ENCODE measurements at places on chromosomes 5 and 9.

DNA sequence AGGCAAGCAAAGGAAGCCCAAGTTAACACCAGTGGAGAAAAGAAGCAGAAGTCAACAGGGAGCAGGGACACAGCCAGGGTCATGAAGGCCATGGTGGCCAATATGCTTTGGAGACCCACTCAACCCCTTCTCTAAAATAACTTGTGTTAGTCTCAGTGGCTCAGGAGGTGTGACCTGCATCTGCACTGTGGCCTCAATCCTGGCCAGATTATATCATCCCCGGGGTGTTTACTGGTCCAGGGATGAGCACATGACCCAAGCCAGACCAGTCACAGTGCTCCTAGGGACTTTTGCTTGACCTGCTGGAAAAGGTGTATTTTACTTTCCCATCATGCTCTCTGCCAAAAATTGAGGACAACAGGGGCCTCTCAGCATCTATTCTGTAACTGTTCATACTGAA lies 105.2 kb downstream of the DPYSL3 start:
- no peak for DNase-seq

DNA sequence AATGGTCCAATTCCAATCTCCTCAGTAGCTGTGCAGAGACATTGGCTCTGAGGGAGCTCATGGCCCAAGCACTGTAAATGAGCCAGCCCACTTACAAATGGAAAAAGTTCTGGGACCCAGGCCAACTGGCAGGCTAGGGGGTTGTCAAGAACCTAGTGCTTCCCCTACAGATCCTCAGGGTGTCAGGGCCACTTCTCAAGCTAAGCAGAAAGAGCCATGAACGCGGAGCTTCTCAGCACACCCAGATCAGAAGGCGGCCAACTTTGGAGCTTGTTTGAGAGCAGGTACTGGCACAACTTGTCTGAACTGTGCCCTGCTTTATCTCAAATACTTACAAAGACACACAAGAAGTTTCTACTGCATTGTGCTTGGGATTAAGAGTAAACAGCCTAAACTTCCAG lies 17.5 kb downstream of the TLE1 start:
- DNase-seq, result no peak

- DNase-seq, result no peak
Measured at GRCh38 chr5:154078272-154078671, 39.5 kb downstream of the MFAP3 start.

GRCh38 chr5:51567636-51568035 lies 184.4 kb downstream of the ISL1 start:
- DNase-seq, result no peak

DNA sequence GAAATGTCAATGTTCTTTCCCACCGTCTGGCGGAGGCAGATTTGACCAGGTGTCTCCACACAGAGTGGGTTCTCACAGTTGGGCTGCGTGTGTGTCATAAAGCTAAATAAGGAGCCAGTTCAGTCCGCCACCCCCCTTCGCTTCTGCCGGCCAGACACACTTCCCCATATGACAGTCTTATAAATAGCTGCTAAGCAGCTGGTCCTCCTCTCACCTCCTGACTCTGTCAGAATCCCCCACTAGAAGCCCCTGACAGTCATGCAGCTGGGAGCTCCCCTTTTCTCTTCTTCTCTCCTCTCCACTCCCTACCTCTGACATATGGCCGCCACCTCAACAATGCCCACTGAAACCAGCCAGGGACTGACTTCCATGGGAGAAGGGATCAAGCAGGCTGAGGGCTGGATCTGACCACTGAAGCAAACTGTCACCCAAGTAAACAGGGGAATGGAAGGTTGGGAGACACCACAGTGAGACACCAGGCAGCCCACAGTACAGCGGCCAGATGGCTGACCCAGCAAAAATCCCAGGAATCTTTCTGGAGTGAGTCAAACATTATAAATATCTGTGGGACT lies 141.9 kb upstream of the EFNA5 start:
- DNase-seq, result no peak

DNA sequence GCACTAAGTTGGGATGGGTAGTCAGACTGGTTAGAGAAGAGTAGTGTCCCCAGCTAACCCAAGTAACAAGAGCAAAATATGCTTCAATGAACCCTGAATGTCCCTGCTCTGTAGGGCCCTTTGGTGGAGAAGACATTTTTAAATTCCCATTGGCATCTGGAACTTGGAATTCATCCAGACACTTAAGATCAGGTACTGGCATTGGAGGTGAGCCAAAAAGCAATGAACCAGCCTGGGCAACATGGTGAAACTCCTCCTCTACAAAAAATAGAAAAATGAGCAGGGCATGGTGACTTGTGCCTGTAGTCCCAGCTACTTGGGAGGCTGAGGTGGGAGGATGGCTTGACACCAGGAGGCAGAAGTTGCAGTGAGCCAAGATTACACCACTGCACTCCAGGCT lies 58.9 kb upstream of the ZNF618 start:
- DNase-seq, result no peak

GRCh38 chr9:94905606-94906005 lies 179.1 kb downstream of the AOPEP start:
- no peak for DNase-seq

DNA sequence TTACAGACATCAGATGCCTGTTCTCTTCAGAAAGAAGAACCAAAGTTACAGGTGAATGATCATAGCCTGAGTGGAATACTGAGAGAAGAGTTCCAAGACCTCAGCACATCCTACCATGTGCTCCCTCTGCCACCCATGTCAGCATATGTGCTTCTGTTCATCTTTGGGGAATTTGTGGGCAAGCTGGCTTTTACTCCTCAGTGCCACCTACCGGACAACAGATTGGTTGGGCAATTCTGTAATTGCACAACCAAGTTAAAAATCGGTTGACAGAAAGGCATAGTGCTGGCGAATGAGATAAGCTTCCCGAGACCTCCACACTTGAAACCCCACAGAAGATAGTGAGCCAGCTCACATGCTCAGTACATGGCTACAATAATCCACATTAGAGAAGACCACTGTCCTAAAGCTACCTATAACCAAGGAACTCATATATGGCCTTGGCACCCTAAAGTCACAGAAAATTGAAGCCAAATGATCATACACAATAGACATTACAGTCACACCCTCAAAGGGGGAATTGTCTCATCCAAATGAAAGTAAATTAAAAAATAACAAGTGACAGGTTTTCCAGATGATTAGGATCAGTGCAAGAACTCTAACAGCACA lies 1238.0 kb upstream of the NUDT12 start:
- no peak for DNase-seq

DNA sequence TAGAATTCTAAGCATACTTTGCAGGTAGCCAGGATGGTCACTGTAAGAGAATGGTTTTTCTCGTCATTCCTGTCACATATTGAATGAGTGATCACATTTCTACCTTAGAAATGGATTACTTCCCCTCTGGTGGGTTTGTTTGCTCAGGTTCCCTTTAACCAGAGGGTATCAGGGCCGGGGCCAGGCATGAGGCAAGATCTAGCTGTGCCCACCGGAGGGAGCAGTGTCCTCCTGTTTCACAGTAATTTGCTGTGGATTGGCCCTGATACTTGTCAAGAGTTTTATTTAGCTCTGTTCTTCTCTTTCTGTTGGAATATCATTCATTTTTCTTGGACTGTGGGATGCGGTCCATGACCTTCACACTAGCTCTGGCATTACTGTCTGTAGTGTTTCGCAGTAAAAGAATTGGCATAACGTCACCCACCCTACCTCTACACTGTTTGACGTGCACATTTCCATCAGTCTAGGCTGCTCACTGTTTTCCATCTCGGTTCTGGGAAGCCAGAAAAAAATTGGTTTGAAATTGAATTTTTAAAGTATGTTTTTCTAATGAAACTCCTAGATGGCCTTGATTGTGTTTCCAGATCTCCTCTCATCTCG lies 42.4 kb upstream of the ZBED3 start:
- no peak for DNase-seq

Data from esophagus squamous epithelium (tissue), 5 donors.